Left hindlimb (tissue), 1 donor: ENCODE measurements at places on chromosomes 7 and 10.
A peak's percentile ranks its signal among the peaks of the same experiment; 100 is the strongest.

DNA sequence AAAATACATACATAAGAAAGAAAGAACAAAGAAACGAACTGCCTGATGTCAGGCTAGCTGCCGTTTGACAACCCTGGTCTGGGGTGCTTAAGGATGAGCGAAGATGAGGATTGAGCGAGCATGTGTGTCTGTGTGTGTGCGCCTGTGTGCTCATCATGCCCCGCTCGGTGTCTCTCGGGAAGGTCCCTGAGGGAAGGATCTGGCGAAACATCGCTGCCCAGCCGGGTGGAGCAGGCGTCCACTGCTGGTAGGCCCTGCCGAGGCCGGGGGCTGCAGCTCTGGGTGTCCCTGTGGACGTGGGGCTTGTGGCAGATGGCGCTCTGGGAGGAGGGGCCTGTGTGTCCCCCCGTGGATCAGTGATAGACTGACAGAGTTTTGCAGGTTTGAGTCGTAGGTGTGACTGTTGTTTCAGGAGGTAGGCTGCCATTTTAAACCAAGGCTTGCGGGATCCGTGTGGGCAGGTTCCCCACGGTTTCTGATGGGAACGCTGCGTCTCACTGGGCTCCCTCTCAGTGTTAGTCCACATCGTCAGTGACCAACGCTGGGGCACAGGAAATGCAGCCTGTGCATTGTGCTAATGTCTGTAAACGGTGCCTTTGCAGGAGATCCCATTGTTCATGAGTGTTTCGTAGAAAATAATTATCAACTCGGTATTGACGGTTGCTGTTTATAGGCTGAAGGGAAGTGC is 5.9 kb upstream of the SUN1 start:
- DNase-seq, result no peak

GRCh38 chr10:571166-571565 is 118.3 kb downstream of the DIP2C start:
- DNase-seq, result no peak

DNA sequence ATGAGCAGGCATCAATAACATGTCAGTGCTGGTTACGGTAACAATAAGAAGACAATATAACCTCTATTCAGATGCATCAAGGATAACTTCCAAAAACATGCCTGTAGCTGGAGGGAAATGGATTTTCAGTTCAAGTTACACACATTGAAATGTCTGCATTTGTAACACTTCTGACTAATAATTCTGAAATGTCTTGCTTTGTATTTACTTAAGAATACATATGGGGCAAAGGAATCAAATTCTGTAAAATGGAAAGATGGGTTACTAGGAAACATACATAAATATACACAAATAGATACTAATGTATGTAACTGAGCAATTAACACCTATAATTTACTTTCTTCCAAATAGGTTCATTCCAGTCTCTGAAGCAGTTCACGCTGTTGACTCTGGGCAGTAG is 18.6 kb upstream of the MTPN start:
- no peak for DNase-seq

GRCh38 chr7:77935652-77936348 is 137.2 kb downstream of the PHTF2 start:
- DNase-seq, result no peak

GRCh38 chr10:132565516-132566209 is 28.1 kb downstream of the INPP5A start:
- DNase-seq, result no peak

- no peak for DNase-seq
Observed at GRCh38 chr7:17770710-17771375, 169.5 kb downstream of the SNX13 start.

- DNase-seq, result no peak
Observed at GRCh38 chr10:101124933-101125332, 6.2 kb upstream of the TLX1 start.

DNA sequence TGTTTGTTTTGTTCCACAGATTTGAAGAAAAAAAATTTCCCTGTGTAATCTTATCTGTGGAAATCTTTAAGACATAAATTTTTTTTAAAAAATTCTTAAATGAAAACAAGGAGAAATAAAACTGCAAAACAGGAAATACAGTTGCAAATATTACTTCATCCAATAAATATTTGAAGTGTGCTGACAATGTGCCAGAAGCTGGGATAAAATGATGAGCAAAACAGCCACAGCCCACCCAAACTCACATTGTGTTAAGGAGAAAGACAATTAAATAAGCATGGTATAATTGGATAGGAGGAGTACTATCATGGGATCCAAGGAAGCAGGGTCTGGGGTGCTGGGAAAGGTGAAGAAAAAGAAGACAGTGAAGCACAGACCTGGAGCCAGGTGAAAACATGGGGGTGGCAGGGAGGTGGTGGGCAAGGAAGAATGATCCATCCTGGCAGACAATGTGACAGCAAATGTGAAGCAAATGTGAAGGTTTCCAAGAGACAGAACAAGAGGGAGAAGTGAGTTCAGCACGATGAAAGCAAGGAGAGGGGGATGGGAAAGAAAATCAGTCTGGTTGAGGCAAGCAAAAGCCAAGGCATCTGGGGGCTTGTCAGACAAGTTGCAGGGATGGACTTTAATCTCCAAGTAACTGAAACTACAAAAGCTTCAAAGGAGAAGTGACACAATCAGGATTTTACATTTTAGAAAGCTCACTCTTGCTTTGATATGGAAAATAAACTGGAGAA is 135.9 kb downstream of the HIBADH start:
- DNase-seq, result no peak

DNA sequence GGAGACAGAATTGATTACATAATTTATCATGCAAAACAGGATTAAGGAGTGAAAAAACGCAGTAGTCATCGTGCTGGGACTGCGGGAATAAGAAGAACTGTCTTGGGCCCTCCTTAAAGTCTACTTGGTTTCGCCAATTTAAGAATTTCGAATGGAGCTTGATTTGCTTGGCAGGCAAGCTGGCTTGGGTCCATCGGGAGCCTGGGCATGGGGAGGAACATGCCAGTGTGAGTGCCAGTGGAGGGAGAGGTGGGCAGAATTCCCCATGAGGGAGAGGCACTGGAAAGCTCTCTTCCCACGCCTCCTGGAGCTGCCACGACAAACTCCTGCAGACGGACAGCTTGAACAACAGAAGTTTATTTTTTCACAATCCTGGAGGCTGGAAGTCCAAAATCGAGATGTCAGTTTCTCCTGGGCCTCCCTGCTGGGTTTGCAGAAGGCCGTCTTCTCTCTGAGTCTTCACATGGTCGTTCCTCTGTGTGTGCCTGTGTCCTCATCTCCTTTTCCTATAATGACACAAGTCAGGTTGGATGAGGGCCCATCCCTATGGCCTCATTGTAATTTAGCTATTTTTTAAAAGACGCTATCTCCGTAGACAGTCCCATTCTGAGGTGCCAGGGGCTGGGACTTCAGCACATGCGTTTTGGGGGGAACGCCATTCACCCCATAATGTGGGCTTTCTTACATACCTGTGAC is 528.7 kb upstream of the DPP6 start:
- DNase-seq, result no peak

DNA sequence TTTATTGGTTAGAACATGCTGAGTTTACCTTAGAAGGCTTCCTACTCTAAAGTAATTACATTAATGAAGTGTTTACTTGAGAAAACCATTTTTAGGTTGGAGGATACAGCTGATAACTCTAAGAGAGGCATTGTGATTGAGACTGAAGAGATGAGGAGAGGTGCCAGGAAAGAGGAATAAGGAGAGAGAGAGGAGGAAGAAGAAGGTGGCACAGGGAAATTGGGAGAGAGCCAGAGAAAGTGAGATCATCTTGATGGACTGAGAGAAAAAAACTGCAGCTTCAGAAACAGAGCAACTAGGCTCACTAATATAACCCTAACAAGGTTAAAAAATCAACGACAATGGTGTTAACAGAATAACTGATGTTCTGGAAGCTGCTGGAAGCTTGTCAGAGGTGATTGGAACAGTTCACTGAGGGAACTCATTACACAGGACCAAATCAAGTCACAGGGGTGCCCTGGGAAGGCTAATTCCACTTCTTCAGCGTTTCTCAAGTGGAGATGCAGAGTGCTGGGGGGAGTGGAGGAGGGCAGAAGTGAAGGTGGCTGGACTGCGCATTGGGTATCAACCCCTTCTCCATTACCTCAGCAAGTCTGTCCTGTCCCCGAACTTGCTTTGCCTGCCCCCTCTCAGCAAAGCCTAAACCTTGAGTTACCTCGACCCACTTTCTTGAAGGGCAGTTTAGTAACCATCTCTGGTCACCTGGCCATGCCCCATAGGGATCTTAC is 6.9 kb upstream of the SORBS1 start:
- DNase-seq, result no peak

DNA sequence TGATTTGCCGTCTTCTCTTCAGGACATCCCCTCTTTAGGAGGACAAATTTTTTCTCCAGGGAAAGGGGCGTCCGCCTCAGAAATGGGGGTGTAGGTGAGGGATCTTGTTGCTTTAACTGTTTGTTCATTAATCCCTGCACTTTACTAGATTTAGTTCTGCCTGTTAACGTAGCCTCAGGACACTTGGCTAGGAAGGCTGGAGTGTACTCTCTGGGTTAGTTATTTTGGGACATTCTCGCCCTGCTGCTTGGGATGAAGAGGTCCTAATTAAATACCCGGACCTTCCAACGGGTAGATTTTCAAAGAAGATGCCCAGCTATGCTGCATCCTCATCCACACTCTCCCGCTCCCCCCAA is 552 bp upstream of the ZNF365 start:
- DNase-seq, result no peak

DNA sequence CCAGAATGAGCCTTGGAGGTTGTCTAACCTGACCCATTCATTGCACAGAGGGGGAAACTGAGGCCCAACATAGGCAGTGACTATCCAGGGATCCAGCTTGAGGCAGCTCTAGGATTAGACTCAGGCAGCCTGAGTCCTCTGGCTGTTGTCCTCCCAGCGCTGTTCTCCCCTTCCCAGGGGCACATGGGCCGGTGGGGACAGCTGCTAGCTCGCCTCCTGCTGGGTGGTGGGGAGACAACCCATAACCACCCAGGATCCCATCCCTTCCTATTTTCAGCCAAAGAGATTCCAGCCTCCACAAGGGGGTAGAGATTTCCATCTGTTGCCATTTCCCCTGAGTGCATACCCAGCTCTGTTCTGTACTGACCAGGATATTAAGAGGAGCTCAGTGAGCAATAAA is 145.1 kb upstream of the GPR26 start:
- DNase-seq, result no peak

DNA sequence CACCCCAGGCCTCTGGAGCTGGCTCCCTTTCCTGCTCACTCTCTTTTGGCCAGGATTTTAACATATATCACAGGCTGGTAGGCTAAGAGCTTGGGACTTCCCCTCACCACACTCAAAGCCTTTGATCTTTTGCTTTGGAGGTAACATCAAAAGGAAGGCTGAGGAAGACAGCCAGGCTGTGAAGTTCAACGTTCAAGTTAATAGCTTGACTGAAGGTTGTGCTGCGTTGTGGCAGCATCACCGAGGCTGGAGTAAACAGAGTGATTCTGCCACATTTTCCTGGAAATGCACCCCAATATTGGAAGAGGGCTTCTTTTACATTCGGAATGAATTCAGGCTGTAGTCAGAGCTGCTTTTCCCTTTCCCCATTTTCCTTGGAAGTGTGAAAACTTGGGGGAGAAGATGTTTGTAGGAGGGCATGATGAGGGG is 57.3 kb downstream of the TCF7L2 start:
- DNase-seq, result no peak

DNA sequence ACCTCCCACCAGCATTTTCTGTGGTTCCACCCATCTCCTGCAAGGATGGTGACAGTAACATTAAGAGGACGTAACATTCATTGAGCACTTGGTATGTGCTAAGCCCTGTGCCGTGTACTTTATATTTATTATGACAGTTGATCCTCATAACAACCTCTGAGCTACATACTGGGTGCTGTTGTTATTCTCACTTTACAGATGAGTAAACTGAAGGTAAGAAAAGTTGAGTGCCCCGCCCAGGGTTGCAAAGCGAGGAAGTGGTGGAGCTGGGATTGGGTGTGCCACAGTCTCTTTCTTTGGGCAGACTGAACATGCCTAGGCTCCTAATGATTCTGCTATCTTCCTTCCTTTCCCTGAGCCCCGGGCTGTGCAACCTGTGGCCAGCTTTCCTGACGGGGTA is 107.4 kb downstream of the SH3PXD2A start:
- no peak for DNase-seq

DNA sequence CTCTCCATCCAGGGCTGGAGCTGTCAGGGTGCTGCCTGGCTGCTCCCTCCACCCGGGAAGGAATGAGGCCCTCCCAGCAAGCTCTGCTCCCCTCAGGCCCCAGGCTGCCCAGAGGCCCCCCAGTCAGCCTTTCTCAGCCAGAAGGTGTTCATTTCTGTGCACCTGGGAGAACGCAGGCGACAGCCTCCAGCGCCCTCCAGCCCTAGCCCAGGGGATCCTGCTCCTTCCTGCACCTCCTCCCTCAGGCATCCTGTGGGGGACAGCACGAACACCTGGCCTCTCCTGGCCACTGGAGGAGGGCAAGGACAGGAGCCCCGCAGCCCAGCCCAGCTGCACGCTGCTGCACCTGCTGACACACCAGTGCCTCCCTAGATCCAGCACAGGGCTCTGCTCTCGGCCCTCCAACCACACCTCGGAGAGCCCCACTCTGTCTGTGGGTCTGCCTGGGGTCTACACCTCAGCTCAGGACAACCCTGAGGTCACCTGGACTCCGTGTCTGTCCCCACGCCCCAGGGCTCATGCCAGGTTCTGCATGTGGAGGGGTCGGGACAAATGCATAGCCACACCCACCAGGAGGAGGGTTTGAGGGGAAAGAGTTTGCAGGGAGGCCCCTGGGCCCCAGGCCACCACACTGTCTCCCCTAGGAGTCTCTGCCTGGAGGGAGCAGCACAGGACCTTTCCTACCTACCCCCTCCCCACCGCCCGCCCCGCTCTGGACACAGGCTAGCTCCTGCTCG is 7.4 kb upstream of the PWWP2B start:
- DNase-seq, result peak; percentile 37

GRCh38 chr10:105864854-105865253 is 1223.8 kb downstream of the SORCS3 start:
- no peak for DNase-seq

DNA sequence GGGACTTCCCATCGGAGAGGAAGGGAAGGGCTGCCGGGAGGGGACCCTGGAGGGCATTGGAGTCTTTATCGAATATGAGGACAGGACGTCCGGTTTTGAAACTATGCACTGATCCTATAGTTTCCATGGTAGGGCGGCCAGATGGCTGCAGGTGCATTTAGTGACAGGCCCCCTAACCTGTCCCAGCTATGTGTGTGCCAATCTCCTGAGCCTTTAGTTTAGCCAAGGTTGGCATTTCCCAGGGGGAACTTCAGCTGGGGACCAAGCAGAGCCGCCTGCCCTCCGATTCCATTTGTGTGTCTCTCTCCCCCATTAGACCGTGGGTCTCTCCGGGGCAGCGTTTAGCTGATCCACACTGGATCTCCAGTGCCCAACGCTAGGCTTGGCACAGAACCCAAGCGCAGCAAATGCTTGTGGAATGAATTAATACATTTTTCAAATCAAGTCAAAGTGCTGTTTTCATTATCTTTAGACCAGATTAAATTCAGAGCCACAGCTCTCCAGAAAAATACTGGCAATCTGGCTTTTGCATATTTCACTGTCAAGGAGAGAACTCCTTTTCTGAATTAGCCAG is 19.9 kb downstream of the TMEM270 start:
- no peak for DNase-seq

GRCh38 chr7:5630670-5631069 is 150.8 kb downstream of the RNF216 start:
- DNase-seq, result no peak
